ENCODE measurements at places on chromosomes 16 and 17.

GRCh38 chr17:55340686-55341085, 75.9 kb downstream of the HLF start:
- DNase-seq = no peak

GRCh38 chr16:19532601-19533000, 8.9 kb downstream of the CCP110 start:
- DNase-seq = no peak

- no peak for DNase-seq
These were observed 25.3 kb upstream of the BRD7 start for GRCh38 chr16:50393858-50394802.

GRCh38 chr16:46947900-46948547, 25.4 kb downstream of the DNAJA2 start:
- DNase-seq = peak; percentile 38

- DNase-seq = peak; percentile 56
These were observed 15.6 kb upstream of the CBFA2T3 start for GRCh38 chr16:88992351-88993165.

GRCh38 chr17:57782647-57783337, 37.7 kb upstream of the CCDC182 start:
- no peak for DNase-seq

DNA sequence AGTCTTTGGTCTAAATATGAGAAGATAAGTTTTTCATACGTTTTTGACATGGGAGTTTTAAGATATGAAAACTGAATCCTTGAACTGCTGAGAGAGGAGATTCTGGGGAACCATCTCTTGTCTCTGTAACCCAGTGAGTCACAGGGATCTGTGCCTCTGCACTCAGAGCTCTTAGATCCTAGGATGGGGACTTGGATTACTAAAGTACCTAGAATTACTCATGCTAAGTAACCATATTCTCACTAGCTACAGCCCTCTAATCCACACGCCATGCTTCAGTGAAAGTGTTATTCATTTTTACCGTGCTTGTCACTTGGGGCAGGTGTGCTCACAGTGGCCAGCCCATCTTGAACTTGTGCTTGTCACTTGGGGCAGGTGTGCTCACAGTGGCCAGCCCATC, 2.0 kb downstream of the MRM3 start:
- DNase-seq = no peak

GRCh38 chr17:42399121-42399520, 10.9 kb upstream of the STAT3 start:
- DNase-seq = no peak

DNA sequence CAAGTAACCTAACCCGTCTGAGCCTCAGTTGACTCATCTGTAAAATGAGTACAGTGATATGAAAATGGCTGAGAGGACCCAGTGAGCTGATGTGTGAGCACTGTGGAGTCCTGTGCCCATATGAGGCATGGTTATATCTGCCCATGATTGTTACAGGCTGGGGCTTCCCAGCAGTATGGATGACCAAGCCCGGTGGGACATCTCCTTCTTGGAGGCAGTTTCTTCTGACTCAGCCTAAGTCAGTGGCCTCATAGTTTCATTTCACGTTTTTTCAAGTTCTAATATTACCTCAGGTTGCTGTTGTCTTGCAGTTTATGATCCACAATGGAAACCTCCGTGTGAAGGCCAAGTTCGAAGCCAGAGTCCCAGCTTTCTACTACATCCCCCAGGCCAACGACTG, 4.8 kb downstream of the ADAP2 start:
- no peak for DNase-seq

DNA sequence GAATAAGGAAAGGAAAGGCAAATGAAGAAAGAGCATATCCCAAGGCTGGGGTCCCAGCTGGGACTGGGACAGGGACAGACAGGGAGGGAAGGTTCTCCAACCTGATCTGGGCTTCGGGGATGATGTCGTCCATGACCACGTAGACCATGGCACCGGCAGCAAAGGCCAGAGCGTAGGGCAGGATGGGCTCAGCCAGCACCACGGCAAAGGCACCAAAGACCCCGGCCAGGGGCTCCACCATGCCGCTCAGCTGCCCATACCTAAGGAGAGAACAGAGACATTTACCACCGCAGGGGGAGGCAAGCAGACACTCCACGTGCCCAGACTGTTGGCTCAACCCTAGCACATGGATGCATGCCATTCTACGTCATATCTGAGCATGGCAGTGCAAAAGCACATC, 443.8 kb downstream of the SLC39A11 start:
- no peak for DNase-seq

GRCh38 chr17:81727324-81728031, 15.4 kb downstream of the SLC25A10 start:
- no peak for DNase-seq

DNA sequence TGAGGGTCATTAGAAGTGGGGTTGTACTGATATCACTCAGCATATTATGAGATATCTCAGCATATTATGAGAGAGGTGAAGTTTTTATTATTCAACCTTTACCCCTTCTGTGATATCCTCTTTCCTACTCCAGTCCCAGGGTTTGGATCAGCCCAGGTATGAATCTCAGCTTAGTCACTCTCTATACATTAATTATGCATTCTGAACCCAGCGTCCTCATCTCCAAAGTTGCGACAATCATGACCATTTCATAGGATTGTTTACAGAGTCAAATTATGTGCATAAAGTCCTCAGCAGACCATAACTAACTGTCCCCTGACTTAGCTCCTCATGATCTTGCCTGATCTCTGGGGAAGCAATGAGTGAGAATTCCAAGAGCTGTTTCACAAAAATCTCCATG, 20.5 kb upstream of the BLMH start:
- no peak for DNase-seq

DNA sequence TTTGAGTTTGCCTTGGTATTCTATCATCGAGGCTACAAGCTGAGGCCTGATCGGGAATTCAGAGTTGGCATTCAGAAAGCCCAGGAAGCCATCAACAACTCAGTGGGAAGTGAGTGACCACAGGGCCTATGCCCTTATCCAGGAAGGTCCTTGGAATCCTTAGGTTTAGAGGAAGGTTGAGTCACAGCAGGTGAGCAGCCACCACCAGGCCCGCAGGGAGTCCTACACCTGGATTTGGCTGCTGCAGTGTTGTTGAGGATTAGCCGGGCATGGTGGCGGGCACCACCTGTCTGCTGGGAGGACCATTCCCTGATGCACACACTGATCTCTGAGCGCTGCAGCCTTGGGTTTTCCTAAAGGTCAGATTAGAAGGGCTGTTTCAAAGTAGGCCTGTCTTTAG, 5.2 kb downstream of the ODAD4 start:
- DNase-seq = no peak

DNA sequence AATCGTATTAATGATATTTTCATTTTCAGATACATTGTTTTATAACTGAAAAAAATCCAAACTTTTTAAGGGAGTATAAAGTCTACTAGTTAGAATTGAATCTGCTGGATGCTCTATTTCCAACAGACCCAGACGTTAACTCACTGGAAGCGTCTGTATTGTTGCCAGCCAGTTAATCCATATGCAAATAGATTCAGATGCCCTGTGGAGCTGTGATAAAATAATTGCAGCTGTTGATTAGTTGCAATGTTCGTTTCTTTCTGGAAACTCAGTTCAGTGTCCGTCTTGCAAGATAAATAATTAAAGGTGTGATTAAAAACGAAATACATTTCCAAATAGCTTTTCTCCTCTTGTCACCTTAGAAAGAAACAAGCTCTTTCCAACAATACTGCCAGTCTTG, 5.1 kb upstream of the GNA13 start:
- no peak for DNase-seq

- no peak for DNase-seq
These were observed 26.9 kb upstream of the ZNF750 start for GRCh38 chr17:82866590-82867191.

- no peak for DNase-seq
These were observed 5.0 kb downstream of the DEXI start for GRCh38 chr16:10937068-10937859.

GRCh38 chr16:4564661-4565267, 8.6 kb downstream of the C16orf96 start:
- no peak for DNase-seq

DNA sequence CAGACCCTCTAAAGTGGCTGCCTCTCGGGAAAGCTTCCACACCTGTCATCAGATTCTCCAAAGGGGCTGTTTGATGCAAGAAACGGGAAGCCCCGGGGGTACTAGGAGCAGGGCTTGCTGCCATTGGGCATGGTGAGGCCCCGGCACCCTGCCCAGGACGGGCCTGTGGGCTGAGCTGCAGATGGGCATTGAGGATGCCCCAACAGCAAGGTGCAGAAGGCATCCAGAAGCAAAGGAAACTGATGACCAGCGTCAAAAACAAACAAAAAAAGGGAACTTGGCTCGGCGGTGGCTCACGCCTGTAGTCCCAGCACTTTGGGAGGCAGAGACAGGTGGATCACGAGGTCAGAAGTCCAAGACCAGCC, 1.5 kb upstream of the LIMD2 start:
- DNase-seq = no peak

DNA sequence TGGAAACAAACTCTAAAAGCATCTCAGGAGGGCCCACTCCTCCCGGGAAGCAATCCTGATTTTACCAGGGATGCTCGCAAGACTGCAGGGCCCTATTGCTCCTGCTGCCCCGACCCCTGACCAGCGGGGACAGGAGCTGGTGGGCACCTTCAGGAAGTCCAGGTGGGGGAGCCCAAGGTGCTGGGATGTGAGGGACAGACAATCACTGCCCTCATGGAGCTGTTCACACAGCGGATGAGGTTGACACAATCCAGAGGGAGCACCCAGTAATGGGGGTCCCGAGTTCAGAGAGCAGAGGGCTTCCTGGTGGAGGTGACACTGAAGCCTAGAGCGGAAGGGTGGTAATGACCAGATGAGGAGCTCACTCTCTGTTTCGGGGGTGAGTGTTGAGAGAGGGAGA, 126.2 kb downstream of the FOXL1 start:
- no peak for DNase-seq

DNA sequence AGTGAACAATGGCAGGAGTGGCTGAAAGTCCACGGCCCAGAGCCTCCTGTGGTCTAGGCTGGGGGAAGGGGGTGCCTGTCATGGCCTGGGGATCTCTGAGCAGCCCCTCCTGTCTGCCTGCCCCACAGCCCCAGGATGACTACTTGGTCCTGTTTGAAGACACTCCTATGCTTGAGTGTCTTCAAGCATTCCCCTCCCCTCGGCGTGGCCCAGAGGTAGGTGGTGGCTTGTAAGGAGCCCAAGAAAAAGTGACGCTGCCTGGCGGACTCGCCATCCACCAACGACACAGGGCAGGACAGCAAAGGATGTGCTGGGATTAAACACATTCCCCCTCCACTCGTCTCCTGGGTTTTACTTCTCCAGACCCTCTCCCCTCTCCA, 5.7 kb downstream of the SULT1A1 start:
- no peak for DNase-seq

GRCh38 chr17:14308636-14308964, 7.7 kb downstream of the HS3ST3B1 start:
- no peak for DNase-seq

DNA sequence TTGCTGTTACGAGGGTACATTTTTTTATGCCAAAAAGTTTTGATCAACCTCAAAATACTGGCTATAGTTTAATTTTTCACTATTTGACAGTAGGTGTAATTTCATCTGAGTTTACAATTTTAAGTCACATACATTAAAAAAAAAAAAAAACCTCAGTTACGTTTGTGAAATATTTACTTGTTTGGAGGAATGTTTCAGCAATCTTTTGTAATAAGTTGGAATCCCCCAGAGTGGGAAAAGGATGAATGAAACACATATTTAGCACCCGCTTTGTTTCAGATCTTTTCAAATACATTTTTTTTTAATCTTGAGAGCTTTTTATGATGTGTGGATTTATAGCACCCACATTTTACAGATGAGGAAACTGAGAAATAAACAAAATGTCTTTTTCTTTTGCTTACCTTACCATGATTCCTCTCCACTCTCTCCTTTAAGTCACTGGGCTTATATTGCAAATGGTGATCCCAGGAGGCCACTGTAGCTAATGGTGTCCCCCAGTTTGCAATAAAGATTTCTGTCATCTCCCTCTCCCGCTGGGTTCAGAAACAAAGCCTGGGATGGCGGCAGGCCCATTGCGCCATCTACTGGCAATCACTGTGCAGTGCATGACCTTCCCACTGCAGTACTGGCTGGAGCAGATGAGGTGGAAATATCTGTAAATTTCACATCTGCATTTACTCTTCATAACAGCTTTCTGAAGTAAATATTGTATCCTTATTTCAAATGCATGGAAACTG, 27.7 kb downstream of the TBC1D3B start:
- DNase-seq = peak; percentile 76

- no peak for DNase-seq
These were observed 3.8 kb downstream of the SNX29 start for GRCh38 chr16:11980136-11980844.

- no peak for DNase-seq
These were observed 693.3 kb downstream of the CDH11 start for GRCh38 chr16:64428463-64429113.

- DNase-seq = no peak
These were observed 242.3 kb downstream of the MAF start for GRCh38 chr16:79358188-79358587.

- no peak for DNase-seq
These were observed 24.8 kb downstream of the GINS2 start for GRCh38 chr16:85663891-85664321.

DNA sequence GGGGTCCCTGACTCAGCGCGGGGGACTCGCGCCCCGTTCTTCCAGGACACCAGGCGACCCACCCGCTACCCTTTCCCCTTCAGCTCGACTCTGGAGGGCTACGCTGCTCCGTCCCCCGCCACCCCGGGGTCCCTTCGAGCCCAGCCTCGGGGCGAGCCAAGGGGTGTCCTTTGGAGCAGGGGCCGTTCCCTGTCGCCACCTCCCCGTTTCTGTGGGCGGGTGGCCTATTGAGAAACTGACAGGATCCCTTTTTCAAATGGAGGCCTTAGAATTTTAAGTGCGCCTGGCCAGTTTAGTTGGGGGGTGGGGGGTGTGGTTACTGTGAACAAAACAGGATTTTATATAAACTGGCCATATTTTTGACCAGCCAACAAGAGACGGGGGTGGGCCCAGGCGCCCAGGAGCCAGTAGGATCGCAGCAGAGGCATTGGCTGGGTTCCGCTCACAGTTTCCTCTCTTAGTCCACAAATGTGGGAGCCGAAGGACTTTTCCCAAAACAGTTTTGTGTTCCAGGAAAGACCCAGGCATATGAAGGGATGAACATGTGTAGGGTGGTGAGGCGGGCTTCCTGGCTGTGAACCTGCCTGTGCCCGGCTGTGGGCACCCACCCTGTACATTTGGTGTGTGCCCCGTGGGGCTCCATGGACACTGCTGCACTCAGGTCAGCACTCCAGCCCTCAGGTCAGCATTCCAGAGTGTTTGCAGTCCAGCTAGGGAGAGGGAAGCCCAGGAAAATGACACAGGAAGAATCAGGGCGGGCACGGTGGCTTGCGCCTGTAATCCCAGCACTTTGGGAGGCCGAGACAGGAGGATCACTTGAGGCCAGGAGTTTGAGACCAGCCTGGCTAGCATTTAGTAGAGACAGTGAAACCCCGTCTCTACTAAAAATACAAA, 722 bp upstream of the TIMP2 start:
- peak; percentile 44 for DNase-seq

GRCh38 chr17:82400830-82401229, 17.3 kb upstream of the HEXD start:
- no peak for DNase-seq

All from ELF-1 (cell line).